ENCODE measurements at places on chromosomes 11 and 22.
A peak's percentile ranks its signal among the peaks of the same experiment; 100 is the strongest.

- DNase-seq: no peak
These were observed 29.2 kb downstream of the GGTLC2 start for GRCh38 chr22:22673628-22674027.

DNA sequence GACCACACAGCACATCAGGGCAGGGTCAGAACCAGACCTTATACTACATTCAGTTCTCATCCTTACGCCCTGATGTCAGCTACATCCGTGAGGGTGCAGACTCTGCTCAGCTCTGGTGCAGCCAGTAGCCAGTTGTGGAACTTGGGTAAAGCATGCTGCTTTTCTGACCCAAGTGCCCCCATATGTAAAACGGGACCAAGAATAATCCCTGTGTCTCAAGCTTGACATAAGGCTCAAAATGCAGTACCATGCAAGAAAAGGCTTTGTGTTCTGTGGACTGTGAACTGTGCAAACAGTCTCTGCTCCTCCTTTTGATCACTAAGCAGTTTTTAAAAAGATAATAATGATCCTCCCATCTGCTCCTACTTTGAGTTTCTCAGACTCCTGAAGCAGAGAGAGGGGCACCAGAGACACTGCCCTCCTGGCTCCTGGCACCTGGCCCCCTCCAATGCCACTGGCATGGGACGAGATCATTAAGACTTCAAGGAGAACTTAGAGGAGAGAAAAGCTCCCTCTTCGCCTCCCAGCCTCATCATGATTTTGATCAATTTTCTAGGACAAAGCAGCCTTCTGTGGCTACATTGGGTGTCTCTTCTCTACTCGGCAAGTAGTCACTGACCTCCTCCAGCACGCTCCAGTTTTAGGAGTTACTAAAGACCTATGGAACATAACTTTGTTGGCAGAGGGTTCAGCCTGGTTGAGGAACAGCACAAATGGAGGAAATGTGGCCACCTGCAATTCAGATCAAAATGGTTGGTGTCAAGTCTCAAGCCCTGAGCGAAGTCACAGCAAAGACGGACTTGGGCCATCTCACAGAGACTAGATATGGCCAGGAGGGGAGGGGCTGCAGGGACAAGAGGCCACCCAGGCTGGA, 23.9 kb downstream of the IL10RA start:
- DNase-seq: no peak

DNA sequence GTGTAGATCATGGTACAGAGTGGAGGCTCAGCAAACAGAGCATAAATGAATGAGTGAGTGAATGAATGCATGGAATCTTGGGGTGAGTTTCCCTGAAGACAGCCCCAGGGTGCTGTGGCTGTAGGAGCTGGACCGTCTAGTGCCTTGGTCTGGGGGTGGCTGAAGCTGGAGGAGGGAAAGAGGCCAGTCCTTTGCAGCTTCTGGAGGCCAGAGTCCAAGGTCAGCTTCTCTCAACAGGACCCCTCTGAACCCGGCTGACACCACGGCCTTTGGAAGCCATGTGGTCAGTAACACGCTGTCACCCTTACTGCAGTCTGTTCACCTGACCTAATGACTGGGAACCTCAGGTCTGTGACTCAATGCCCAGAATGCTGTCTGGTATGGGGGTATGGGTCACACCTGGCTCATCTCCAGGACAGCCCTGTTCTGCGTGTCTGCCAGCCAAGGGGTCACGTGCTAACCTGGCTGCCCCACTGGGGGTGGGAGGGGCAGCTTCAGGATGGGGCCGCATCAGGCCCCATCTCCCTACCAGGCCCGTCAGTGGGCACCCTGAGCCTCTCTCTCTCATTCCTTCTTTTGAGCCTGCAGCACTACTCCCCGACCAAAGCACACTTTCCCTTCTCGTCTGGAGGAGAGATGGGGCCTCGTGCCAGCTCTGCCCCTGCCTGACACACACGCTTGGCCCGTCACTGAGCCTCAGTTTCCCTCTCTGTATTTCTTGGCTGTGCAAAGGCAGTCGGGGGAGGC, 24.1 kb upstream of the CHKA start:
- DNase-seq: peak; percentile 58

DNA sequence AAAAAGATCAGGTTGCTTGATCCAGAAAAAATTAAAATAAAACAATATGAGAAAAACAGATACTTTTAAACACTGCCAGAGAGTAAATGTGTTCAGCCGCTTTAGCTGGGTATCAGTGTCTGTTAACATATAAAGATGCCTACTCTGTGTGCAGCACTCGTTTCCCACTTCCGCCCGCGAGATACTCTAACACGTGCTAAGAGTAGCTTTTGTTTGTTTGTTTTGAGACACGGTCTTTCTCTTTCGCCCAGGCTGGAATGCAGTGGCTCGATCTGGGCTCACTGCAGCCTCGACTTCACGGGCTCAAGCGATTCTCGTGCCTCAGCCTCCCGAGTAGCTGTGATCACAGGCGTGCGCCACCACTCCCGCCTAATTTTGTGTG, 531 bp upstream of the MEN1 start:
- DNase-seq: no peak

GRCh38 chr22:32850591-32851517, 49.3 kb downstream of the TIMP3 start:
- no peak for DNase-seq

DNA sequence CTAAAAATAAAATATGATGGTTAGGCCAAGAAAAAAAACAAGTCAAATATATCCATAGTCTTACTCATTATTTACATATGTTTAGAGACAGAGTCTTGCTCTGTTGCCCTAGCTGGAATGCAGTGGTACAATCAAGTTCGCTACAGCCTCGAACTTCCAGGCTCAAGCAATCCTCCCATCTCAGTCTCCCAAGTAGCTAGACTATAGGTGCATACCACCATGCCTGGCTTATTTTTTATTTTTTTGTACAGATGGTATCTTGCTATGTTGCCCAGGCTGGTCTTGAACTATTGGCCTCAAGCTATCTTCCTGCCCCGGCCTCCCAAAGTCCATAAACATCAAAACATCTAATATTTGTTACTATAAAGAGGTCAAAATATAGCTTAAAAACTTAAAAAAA, 36.1 kb downstream of the C2CD3 start:
- no peak for DNase-seq

DNA sequence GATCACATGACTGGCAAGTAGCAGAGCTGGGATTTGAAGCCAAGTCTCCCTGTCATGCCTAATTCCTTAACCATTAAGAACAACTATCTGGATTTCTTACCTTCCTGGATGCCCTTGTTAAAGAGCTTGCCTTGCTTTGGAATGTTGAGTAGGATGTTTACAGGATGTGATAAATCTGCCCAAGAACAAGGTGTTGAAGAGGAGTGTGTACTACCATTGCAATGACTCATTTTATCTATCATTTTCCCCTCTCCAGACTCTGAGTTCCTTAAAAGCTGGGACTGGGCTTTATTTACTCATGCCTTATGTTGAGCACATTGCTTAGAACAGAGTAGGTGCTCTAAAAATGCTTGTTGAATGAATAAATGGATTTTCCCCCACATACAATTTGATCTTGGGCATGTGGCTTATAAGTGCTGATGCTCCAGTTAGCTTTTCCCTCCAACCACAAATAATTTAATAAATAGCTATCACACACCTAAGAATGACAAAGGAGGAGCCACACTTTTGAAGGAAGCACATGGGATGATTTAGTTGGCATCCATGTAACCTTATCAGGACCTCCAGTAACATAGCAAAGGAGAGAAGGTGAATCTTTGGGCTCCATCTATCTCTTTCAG, 268.6 kb upstream of the SESN3 start:
- no peak for DNase-seq

DNA sequence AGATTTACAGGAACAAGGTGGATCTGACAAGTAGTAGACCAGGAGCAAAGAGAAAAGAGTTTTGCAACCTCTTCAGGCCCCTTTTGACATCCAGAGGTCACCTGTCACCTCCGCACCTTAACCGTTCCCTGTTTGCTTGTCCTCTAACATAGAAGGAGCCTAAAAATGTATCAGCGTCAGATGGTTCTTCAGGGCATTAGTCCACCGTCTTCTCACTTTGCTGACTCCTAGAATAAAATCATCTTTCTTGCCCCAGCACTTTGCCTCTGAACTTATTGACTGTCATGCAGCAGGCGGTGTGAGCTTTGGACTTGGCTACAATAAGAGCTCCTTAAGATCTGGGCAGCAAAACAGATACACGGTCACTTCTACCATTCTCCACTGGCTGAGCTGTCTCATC, 339.7 kb upstream of the B3GAT1 start:
- DNase-seq: peak; percentile 56

DNA sequence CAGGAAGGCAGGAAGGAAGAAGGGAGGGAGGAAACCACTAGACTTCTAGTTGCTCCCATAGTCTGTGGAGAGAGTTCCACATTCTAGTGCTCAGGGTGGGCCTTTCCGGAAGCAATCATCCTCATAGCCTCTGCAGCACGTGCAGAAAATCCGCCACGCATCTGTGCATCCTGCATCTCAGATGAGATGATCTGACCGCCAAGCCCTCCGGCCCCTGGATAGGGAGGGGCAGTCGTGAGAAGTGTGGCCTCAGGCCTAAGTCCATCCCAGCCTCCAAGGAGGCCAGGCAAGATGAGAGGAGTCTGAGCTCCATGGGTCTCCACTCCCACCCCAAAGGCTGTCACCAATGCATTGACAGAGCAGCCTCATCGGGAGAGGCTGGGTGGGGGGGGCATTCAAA, 30.4 kb upstream of the IGSF9B start:
- no peak for DNase-seq

- no peak for DNase-seq
These were observed 82.5 kb downstream of the ARL14EP start for GRCh38 chr11:30405385-30405784.

DNA sequence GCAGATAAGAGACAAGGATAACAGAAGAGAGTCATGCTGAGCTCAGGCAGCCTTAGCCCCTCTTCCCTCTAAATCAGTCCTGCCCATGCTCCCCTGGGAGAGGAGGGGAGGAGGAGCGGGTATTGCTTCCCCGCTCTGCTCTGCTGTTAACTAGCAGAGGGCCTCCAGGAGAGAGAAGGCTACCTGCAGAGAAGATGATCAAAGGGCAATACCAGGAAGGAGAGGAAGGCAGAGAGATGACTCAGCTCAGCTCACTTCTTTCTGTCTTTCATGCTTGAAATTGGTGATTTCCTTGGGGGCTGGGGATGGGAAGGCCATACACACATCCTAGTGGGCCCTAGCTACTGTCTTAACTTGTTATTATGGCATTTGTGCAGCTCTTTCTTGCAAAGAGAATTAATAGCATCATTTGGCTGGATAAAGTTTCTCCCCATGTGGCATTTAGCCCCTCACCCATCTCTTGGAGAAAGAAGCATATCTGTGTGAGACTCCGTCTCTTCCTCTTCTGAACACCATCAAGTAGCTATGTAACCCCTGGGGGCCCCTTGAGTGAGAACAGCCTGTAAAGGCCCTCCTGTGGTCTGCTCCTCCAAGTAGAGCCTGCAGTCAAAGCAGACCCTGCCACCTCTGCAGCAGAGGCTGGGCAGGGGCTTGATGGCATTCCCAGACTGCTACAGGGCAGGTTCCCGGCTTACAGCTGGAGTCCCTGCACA, 33.4 kb upstream of the AMOTL1 start:
- peak; percentile 32 for DNase-seq

GRCh38 chr11:130580372-130580771, 131.9 kb downstream of the ADAMTS15 start:
- DNase-seq: no peak

- no peak for DNase-seq
These were observed 130.6 kb downstream of the WNT11 start for GRCh38 chr11:76075716-76076115.

DNA sequence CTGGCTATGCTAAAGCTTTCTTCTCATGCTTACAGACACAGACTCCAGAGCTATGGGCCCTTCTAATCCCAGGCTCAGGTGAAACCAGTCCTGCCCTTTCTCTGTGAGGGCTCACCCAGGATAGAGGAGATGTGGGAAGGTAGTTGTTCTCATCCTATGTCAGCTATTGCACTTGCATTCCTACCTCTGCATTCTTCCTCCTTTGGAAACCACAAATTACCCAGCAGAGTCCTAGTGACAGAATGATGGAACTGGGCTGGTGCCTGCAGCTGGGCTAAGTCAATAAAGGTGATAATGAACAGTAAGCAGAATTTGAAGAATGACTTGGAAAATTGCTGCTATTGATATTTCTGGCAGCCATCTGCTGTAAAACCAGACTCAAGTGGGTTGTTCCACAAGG, 560.0 kb downstream of the TMEM135 start:
- DNase-seq: no peak

GRCh38 chr11:95688501-95689222, 100.9 kb downstream of the FAM76B start:
- DNase-seq: no peak

- no peak for DNase-seq
These were observed 19.4 kb downstream of the SNU13 start for GRCh38 chr22:41668971-41669911.

- no peak for DNase-seq
These were observed 27.7 kb upstream of the MUC5B start for GRCh38 chr11:1194977-1195681.

GRCh38 chr11:13287036-13287435, 9.4 kb downstream of the BMAL1 start:
- DNase-seq: no peak

DNA sequence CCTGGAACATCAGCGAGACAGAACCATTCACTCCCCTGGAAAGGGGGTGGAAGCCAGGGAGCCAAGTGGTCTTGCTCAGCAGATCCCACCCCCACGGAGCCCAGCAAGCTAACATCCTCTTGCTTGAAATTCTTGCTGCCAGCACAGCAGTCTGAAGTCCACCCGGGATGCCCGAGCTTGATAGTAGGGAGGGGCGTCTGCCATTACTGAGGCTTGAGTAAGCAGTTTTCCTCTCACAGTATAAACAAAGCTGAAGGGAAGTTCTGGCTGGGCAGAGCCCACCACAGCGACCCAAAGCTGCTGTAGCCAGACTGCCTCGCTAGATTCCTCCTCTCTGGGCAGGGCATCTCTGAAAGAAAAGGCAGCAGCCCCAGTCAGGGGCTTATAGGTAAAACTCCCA, 764.8 kb upstream of the LUZP2 start:
- peak; percentile 61 for DNase-seq

GRCh38 chr11:76173663-76174062, 32.6 kb downstream of the WNT11 start:
- no peak for DNase-seq

GRCh38 chr22:22787786-22788459, 99.7 kb upstream of the IGLL5 start:
- DNase-seq: peak; percentile 75

DNA sequence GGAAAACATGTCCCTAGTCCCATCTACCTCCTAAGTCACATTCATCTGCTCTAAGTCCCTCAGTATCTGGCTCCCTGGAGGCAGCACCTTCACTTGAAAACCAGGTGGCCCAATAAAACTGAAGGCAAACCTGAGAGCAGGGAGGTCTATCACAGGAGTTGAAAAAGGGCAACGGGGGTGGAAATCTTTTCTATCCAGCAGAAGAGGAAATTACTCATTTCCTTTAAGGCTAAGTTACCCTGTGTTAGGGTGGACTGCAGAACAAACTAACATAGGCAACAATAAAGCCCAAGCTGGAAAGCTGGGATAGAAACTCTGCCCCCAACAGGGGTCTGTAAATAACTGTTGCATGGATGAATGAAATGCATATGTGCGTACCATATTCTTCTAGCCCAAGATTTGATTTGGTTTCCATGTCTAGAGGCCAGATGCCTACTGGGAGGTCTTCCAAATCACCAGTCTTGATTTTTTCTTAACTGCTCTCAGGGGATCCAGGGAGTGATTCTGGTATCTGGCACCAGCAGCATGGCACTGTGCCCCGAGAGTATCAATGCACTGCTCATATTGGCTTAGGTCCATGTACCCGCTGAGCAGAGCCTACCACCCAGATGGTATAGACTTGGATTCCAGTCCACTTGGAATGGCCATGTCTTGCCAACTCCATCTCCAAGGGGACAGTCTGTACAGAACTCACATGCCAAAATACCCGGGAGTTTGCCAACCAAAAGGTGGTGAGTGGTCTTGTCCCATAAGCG, 350.0 kb upstream of the NCAM1 start:
- no peak for DNase-seq
